ENCODE measurements at places on chromosomes 5 and 9.

DNA sequence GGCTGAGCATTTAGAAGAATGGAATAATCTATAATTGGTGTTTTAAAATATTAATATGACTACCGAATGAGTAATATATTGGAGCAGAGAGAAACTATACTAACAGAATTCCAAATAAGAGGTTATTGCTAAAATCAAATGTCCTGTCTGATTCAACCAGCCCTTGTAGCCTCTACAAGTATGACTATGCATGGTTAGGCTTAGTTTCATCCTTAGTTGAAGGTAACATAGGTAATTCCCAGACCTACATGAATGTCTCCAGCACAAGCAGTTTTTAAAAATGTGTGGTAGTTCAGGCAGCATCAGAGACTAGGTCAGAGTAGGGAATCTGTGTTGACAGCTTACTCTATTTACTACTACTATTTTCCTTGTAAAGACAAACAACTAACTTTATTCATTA, 51.7 kb upstream of the SLC27A6 start:
- no peak for DNase-seq

GRCh38 chr5:19616701-19617215, 371.2 kb downstream of the CDH18 start:
- no peak for DNase-seq

- no peak for DNase-seq
Observed at GRCh38 chr5:154260224-154260927, 69.8 kb downstream of the GALNT10 start.

GRCh38 chr5:151580239-151580638, 10.9 kb downstream of the FAT2 start:
- no peak for DNase-seq

- no peak for DNase-seq
Observed at GRCh38 chr5:143308731-143309130, 94.8 kb downstream of the NR3C1 start.

GRCh38 chr5:163397354-163397753, 40.0 kb upstream of the CCNG1 start:
- no peak for DNase-seq

GRCh38 chr5:39605588-39606575, 181.1 kb upstream of the DAB2 start:
- no peak for DNase-seq

GRCh38 chr5:95172659-95173058, 112.2 kb downstream of the MCTP1 start:
- no peak for DNase-seq

DNA sequence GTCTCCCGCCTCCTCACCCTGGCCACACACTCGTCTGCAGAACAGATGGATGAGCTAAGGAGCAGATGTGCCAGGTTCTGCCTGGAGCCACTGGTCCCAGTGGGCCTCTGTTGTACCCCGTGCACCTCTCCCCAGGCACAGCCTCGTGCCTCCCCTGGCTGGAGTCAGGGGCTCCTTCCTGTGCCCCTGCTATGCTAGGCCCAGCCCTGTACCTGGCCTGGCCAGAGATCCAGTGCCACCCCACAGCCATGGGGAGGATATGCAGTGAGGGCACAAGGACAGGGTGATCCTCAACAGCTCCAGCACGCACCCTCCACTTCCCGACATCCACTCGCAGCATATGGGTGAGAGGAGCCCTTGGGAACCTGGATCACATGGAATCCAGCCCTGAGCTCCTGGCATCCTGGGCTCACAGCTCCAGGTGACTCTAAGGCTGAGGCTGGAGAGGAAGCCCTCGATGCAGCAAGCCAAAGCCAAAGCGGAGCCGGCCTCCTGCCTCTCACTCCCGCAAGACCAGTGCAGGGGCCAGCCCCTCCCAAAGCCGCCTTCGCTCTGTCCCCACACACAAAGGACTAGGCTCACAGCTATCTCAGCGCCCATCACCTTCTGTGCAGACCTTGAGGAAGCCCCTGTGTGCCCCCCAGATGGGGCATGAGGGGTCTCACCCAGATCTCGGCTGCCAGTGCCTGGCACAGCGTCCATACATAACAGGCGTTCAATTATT, 23.7 kb upstream of the ADAMTS2 start:
- DNase-seq: no peak

DNA sequence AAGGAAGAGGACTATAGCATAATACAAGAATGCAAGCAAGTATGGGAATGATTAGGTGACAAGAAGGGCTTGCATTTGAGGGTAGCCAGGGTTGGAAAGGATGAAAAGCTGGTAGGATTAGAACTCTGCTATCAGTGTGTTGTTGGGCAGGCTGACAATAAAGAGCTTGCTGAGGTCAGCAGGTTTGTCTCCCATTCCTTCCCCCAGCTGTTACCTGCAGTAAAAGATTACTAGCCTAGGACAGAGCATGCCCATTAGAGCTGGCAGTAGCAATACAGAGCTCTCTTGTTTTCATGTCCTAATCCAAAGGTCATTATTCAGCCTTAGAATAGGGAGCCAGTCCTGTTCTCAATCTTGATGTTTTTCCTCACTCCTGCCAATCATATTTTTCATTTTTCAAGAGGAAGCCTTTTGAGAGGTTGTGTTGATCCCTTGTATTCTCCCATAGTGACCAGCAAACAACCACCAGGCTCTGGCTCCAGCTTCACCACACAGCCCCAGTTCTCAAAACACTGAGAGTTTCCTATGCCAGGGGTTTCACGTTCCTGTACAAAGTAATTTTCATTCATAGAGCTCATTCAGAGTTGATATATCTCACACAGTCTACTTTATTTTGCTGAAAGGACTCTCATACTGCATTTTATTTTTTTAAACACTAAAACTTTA, 71.7 kb downstream of the OR2K2 start:
- DNase-seq: no peak

GRCh38 chr5:80231243-80231642, 24.6 kb downstream of the SERINC5 start:
- DNase-seq: no peak

- no peak for DNase-seq
Observed at GRCh38 chr5:112217843-112218579, 201.1 kb downstream of the EPB41L4A start.

DNA sequence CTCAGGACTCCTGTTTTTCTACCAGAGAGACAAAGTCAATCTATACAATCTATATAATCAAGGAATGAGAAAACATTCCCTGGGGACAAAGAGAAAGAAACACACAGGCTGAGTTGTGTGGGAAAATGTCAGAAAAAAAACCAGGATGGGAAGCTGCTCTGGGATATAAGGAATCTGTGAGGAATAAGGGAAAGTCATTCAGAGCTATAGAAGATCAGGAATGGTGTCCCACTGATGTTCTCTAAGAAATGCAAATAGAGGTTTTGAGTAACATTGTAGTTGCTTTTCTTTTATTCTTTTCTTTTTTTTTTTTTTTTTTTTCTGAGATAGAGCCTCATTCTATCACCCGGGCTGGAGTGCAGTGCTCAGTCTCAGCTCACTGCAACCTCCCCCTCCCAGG, 605.9 kb upstream of the KLF4 start:
- no peak for DNase-seq

GRCh38 chr5:66862020-66862419, 265.8 kb downstream of the MAST4 start:
- no peak for DNase-seq

- DNase-seq: peak; percentile 7
Observed at GRCh38 chr5:174291162-174291561, 245.7 kb downstream of the NSG2 start.

DNA sequence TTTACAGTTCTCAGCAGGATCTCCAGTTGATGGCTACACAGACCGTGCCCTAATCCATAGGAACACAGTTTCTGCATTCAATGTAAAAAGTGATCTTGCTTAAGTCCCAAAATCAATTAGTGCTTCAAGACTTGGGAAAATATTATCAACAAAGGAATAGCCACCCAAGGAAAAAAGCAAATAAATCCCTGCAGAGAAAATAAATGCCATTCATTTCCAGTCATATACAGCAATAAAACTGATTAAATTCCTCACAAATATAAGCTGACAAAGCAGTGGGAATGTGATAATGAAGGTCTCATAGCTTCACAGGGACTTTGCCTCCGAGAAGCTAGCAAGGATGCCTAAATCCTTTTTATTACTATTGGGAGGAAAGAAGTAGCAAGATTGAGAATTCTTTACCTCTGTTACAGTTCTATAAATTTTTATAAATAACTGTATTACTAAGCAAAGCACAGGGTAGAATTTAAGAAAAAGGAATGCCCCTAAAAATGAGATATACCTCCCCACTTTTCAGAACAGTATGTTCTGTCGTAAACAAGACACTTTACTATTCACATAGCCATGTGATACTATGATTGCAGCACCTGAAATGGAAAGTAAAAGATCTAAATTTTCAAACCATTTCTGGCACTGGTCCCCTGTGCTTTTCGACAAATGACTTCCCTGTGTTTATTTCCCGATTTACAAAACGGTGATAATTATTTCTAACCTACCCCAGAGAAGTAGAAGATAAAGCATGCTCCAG, 59.8 kb downstream of the ARSB start:
- DNase-seq: no peak
